ENCODE measurements at places on chromosomes 13 and 19.

GRCh38 chr19:12481781-12482508, 2.7 kb downstream of the ZNF709 start:
- DNase-seq = no peak

- DNase-seq = peak; percentile 79
These were observed 8.4 kb downstream of the B3GNT3 start for GRCh38 chr19:17803264-17803896.

DNA sequence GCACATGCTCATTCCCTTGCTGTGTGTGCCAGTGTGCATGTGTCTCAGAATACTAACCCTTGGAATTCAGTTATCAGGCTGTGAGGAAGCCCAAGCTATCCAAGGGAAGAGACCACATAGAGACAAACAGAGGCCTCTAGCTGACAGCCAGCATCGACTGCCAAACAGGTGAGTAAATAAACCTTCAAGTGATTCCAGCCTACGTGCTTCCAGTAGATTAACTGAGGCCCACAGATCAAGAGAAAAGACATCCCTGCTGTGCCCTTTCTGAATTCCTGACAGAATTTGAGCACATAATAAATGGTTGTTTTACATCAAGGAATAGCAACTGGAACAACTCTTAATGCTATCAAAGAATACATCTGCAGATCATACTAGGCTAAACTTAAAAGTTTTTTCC, 17.5 kb downstream of the ZC3H13 start:
- DNase-seq = no peak

- peak; percentile 91 for DNase-seq
These were observed 8.6 kb downstream of the ZBTB7A start for GRCh38 chr19:4057931-4058692.

GRCh38 chr13:76756451-76756850, 129.8 kb downstream of the KCTD12 start:
- DNase-seq = peak; percentile 63

GRCh38 chr13:48201044-48201443, 32.0 kb upstream of the ITM2B start:
- no peak for DNase-seq

GRCh38 chr19:35777961-35778360, 2.6 kb downstream of the ARHGAP33 start:
- no peak for DNase-seq

GRCh38 chr13:23231241-23231640, 50.5 kb downstream of the SGCG start:
- no peak for DNase-seq

GRCh38 chr13:47708386-47708785, 292.7 kb downstream of the SUCLA2 start:
- no peak for DNase-seq

DNA sequence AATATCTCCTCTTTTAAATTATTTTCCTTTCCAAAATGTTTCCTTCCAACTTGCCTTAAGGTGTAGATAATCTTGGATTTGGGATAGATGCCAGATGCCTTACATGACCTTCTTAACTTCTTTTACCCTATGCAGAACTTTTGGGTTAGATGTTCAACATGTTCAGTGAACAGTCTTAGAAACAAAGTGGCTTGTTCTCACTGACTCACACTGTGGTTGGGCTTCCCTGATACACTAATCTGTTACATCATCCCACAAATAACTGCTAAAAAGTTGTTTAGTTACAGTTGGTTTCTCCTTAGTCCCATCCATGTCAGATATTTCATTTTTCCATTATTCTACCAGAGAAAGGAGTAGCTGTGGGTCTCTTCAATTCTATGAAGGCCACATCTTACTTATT, 2638.2 kb downstream of the PCDH9 start:
- DNase-seq = no peak

DNA sequence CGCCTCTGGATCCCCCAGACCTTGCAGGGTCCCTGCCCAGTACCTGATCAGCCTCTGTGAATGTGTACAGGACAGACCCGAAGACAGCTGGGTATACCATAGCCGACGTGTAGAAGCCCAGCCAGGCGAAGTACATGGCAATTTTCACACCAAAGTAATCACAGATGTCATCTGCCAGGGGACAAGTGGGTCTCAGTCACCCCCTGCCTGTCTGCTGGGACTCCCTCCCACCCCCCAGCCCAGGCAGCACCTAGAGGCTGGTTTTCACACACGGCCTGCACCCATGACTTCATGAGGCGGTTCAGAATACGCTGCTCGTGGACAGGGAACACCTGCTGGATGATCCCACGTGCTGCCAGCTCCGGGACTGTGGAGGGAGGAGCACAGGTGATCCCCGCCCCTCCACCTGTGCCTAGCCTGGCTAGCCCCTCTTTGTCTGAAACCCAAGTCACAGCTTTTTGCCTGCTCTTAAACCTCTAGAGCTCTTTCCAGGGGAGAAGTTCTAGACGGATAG, 3.6 kb downstream of the ANO8 start:
- DNase-seq = no peak

GRCh38 chr13:38202740-38203139, 146.9 kb upstream of the UFM1 start:
- no peak for DNase-seq

- peak; percentile 17 for DNase-seq
These were observed 109.2 kb downstream of the ESD start for GRCh38 chr13:46687810-46688209.

- DNase-seq = no peak
These were observed 40.6 kb upstream of the ZNF681 start for GRCh38 chr19:23799321-23799720.

- no peak for DNase-seq
These were observed 66.0 kb downstream of the TEX26 start for GRCh38 chr13:30998136-30999088.

DNA sequence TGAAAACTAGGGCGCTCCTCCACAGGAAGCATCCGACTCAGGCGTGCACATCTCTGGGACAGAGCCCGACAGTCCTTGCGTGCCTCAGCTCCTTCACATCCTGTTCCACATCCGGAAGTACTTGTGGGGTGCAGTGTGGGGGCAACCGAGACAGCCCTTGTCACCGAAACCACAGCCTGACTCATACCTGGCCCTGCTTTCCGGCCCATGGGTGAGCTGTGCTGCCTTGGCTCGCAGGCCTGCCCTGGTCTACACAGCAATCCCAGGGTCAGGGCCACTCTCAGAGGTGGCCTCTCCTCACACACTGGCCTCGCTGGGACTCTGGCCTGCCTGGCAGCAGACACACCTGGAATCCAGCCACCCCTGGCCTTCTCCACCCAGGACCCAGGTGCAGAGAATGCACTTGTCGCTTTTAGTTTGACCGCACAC, 100.4 kb downstream of the STK24 start:
- DNase-seq = peak; percentile 87

- DNase-seq = no peak
These were observed 62.9 kb upstream of the URI1 start for GRCh38 chr19:29878973-29879654.

DNA sequence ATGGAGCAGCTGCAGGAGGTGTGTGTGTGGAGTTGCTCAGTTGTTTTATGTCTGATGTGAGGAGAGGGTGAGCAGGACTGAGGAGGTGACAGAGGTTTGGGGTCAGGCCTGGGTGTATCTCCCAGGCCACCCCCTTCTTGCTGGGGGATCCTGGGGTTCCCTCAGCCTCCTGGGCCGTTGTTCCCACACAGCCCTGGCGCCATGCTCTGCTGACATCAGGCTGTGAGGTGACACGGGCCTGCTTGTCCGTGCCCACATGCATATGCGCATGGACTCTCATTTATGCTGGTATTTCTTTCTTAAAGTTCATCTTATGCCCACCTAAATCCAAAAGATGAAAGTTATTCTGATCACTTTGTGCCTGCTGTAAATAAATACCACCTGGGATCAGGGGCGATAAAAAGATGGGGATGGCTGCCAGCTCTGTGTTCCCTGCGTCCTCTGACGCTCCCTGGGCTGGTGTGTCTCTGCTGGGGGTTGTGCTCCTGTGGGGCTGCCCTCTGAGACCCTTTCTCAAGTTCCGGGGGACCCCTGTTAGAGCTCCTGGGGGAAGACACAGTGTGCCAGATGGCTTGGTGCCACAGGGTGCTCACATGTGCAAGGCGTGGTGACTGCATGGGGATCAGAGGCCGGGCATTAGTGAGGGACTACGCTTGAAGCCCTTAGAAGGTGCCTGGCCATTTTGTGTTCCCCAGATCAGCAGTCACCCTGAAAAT, 12.6 kb downstream of the NAXD start:
- no peak for DNase-seq

GRCh38 chr13:31236211-31236786, 36.5 kb downstream of the B3GLCT start:
- peak; percentile 66 for DNase-seq

GRCh38 chr19:14699641-14700040, 9.8 kb downstream of the ZNF333 start:
- DNase-seq = no peak

GRCh38 chr13:112624602-112625430, 36.9 kb upstream of the TUBGCP3 start:
- DNase-seq = no peak

DNA sequence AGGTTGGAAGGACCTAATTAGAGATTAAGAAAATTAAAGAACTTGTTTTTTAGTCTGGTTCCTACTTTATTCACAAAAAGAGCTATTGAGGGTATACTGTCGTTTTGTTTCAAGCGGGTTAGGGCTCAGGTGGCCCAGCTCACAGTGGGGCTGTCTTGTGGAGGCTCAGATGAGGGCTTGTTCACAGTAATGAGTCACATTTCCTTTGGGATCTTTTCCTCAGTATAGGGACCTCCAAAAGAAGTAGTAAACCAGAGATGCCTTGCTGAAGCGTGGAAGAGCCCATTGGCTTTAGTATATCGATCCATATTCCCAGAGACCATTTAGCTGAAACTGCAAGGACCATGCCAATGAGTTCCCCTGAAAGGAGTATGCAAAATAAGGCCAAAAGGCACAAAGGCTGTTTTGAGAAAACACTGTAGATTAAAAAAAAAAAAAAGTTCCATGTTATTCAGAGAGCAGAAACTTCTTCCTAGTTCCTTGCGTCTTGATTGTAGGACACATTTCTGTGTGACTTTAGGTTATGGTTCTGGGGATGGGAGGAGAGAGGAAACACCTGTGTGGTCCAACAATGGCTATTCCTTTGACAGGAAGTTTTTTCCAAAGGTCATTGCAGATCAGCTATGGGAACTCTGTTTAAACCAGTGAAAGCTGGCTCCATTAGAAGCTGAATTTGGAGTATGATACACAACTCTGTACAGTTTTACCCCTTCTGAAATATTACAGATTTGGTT, 32.8 kb upstream of the GPI start:
- DNase-seq = no peak

DNA sequence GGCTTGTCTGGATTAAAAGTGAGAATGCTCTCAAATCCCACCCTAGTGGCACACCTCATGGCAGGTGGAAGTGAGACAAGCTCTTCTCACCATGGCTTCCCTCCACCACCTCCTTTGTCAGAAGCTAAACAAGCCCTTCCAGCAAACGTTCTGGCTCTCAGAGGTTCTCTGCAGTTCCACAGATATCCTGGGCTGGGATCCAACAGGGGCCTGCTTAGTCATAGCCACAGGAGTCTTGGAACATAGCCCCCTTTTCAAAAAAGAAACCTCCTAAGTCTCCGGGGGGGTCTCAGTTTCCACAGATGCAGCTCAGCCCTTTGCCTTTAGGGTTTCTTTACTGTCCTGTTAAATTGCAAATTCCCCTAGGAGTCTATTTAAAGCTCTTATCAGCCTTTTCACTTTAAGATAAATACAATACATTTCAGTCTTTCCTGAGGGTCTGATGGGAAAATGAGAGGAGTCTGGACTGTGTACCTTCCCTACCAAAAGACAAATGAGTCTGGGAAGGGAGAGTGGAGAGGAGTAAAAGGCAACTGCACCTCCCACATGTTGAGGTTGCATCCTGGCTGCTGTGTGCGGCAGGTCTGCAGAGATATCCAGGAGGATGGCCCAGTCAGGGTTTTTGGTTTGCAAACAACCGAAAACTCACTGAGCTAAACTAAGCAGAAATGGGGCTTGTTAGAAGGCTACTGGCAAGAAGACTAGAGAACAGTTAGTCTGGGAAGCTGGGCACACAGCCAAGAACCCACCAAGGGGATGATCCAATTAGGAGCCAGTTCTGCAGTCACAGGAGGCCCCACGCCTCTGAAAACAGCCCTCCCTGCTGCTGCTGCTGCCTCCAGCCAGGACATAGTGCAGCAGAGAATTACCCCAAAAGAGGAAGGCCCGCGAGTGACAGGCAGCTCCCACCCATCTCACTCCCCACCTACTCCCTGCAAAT, 41.4 kb upstream of the SERP2 start:
- peak; percentile 70 for DNase-seq

DNA sequence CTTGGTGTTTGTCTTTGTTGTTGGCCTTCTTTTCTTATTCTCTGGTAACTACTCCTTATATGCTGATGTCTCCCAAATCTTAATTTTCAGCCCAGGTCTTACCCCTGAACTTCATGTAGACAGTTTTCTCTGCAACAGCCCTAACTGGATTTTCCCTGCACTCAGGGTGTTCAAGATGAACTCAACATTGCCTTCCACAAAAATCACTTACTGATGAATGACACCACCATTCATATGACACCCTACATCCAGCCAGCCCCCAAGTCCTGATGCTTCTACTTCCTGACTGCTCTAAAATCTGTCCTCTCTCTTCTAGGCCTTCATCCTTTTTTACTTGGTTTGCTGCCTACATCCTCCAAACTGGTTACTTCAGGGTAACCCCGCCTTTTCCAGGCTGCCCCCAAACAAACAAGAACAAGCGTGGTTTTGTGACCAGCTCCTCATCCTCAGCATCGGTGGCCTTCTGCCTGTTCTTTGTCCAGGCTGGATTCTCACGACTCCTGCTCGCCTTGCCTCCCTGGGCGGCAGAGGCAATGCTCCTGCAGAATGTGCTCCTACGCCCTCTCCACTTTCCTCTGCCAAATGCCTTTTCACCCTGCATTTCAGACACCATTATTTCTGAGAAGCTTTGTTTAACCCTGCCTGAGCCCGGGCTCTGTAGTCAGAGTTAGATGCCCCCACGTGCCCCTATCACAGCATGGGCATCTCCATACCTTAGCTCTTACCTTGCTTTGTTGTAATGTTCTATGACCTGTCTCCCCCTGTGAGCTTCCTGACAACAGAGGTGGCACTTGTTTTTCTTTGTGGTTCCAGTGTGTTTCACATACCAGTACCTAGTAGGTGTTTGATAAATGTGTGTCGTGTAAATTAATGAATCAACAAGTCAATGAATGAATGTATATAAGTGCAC, 61.8 kb downstream of the WDFY2 start:
- no peak for DNase-seq

- no peak for DNase-seq
These were observed 6.0 kb downstream of the DDX39A start for GRCh38 chr19:14412996-14413692.
